Non-pigmented ciliary epithelial cell (primary cell): ENCODE measurements at places on chromosomes 2 and 18.
A peak's percentile ranks its signal among the peaks of the same experiment; 100 is the strongest.

DNA sequence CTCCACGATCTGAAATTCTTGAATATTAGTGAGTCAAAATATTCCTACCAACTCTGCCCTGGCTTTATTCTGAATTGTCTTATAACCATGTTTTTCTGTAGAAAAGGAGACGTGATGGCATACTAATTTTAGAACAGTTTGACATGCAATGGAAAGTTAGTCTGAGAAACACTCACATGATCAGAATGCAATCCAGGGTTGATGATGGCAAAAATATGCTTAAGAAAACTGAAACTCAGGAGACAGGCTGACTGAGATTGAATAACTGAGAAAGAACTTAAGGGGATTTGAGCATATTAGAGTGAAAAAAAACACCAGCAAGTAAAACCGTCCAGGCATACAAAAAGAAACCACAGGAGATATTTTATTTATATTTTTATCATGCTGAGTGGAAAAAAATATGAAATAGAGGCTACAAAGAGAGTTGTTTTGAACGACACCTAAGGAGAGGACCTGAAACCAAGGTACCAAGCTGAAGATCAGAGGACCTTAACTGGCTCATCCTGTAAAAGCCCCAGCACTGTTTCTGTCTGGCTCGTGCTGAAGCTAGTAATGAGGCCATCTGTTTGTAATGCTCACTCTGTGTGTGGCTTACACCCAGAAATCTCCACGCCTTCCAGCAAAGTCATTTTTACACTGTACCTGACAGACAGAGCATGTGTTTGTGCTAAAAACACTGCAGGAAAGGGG lies 437.2 kb upstream of the PKDCC start:
- DNase-seq: no peak

GRCh38 chr2:127410871-127411652 lies 7.2 kb upstream of the PROC start:
- DNase-seq: no peak

DNA sequence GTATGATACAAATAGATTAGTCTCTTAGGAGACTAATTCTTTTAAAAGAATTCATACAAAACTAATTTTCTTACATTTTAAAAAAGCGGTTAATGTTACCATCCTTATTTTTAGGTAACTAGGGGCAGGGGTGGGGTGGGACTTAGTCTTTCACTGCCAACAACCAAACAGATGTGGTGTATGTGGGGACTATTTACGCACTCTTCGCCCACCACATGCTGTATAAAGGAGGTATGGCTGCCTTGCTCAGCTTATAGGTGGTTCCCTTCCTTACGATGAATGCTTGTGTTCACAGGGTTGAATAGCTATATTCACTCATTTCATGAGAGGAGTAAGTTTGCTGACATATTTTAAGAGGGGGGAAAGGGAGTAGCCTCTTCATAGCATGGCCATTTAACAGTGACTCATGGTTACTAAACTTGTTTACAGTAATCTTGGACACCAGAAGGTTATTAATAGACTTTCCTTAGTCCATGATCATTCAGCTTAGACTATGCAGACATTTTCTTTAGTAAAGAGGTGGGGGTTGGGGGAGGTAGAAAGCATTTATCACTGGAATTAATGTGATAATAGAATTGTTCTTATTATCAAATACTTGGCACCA lies 61.8 kb downstream of the CAB39 start:
- no peak for DNase-seq

GRCh38 chr2:130363479-130363878 lies 7.6 kb downstream of the PTPN18 start:
- no peak for DNase-seq

DNA sequence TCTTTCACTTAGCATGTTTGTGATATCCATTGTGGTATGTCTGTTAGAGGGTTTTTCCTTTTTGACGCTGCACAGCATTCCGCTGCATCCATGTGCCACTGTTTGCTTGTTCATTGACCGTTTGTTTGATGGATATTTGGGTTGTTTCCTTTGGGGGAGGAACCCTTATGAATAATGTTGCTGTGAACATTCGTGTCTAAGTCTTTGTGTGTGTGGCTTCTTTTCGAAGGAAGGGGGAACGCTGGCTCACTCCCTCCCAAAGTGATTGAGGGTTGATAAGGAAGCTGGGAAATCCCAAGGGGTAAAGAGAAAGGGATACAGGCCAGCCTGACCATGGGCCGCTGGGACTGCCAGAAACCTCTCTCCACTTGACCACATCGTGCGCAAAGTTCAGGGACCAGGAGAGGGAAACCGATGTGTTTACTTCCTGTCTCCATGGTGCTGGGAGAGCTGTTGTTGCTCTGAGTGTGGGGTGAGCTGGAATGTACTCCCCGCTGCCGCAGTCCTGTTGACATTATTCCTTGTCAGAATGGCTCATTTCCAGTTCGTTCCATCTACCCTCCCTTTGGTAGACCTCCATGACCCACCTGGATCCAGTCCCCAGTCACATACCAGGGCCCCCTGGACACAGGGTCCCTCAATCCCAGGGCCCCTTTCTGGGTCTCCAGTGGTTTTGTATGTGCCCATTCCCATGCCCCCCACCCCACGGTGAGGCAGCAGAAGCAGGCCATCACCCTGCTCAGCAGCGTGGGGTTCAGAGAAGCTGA lies 39.6 kb downstream of the HS1BP3 start:
- DNase-seq: peak; percentile 89

DNA sequence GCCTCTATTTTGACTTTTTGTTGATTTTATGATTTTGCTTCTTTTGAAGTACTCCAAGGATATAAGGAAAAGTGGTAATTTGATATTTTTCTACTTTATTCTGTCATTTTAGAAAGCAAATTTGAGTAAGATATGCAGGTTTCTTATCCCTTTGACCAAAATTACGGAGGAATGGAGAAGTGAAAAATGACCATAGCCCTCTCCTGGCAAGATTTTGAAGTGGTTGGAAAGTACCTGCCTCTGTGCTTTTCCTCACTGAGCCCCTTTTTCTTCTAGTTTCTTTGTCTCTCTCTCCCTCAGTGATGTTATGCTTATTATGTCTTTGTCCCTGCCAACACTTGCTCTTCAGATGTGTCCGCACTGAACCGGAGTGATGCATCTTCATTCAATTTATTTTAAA lies 898.1 kb downstream of the EPHA4 start:
- DNase-seq: no peak

DNA sequence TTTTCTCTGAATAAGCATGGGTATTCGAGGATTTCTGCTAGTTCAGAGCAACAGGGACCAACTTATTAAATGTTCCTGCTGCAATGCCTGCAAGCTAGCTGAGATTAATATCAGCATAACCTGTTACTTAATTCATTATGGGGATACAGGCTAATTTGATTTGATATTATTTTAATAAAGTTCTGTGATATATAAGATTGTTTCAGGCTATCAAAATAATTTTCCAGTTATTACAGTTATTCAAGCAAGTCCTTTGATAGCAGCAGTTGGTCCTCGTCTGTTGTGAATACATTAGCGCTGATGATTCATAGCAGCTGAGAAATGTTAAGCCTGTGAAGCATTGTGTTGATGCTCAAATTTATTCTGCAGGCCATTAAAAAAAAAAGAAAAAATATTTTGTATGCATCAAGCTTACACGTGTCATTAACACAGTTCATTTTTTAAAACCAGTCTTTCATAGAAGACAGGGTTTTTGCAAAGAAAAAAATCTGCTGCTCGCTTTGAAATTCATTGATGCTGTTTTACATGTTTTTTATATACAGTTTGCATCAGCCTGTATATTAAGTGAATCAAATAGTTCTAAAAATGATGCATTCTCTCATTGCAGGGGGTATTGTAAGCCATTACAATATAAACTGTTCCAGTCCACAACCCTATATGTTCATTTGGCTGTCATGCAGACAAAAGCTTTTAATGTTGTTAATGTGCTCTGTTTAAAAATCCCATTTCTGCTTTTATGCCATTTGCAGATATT lies 482.5 kb downstream of the BCL11A start:
- DNase-seq: no peak

GRCh38 chr2:34093790-34094189 lies 494.7 kb upstream of the FAM98A start:
- no peak for DNase-seq

- DNase-seq: no peak
Observed at GRCh38 chr18:72866442-72866900, 1.3 kb downstream of the NETO1 start.

DNA sequence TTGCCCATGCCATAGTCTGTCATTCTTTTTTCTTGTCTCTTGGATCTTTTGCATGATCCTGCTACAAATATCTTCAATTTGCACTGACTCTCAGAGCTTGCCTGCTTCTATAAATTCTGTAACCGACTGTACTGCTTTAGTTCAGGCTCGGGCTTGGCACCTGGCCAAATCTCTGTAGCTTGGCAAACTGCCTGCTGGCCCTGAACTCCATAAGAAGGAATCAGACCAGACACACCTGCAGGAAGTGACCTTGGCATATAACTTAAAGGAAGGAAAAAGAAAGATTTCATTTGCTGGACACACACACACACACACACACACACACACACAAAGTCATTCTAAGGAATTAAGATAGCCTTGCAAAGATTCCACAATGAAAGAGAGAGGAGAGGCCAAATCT lies 291.2 kb upstream of the DDX18 start:
- no peak for DNase-seq

DNA sequence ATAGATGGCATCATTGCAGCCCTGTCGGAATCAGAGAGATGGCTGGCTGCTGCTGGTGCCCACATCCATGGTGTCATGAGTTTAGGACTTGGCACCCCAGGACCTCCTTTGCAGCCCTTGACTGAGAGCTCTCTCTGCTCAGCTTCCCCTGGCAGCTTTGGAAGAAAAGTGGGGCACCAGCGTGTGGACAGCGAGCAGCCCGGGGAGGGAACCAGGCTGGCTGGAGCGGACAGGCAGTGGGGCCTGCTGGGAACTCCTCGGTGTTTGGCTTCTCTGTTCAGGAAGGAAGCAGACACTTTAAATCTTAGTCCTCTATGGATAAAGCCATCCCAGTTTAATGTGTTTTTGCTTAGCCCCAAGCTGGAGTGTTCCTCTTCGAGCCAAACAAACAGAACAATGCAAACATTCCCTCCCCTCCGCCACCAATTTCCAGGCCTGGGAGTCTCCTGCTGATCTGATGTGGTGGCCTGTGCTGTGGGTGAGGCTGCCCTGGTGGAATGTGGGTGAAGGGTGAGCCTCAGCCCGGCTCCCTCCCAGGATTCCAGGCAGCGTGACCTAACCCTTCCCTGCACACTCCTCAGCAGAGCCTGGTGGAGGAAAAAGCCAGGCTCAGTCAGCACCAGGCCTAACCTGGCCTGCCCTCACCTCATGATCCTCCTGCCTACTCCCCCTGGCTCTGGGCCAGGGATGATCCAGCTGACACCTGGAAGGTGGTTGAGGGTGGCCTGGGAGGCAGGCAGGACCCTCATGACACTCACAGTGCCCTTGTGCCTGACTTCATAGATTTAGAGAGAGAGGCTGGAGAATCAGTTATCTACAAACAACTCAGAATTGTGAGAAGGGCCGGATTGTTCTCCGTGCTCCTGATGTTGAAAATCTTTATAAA lies 21.6 kb upstream of the ITGB6 start:
- no peak for DNase-seq

DNA sequence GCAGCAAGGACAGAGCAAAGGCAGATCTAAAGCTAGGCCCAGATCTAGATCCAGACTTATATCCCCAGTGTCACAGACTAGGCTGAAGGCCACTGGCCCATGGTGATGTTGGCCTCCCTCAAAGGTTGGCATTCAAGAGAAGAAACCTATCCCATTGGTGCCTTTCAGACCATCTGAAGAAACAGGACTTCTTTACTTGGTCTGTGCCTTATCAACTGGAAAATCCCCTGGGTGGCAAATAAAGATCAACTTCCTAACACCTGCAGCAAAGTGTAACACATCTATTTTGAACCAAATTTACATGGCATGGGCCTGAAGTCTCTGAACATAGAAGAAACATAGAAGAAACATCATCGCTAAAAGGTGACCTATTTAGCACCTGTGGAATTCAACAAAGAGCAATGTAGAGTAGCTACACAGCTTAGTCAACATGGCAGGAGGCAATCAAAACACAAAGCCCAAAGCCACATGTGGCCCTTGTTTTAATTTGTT lies 35.8 kb downstream of the METTL4 start:
- DNase-seq: no peak

GRCh38 chr18:35215026-35215425 lies 25.8 kb upstream of the ZNF397 start:
- DNase-seq: no peak

GRCh38 chr2:239710953-239711861 lies 310.4 kb upstream of the HDAC4 start:
- DNase-seq: no peak

GRCh38 chr2:232798187-232798586 lies 21.8 kb upstream of the KCNJ13 start:
- no peak for DNase-seq

- DNase-seq: no peak
Observed at GRCh38 chr2:5539282-5540165, 152.7 kb upstream of the SOX11 start.

GRCh38 chr2:158273791-158274190 lies 172.1 kb downstream of the UPP2 start:
- no peak for DNase-seq

GRCh38 chr2:147440734-147441133 lies 404.1 kb upstream of the ACVR2A start:
- DNase-seq: no peak

DNA sequence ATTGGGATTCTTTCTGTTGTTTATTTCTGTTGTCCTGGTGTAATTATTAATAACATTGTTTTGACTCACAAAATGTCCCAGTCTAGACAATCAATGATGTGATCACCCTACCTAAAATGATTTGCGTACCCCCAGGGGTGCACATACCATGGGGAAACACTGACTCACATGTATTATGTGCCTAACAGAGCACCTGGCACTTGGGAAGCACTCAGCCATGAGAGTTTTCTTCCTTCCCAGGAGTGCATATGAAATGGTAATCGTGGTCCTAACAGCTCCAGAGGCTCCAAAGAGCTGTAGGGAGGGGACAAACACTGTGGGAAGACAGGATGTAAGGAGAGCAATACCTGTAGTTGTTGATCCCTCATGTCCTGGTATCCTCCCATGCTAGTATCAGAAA lies 187.8 kb upstream of the ERBB4 start:
- no peak for DNase-seq

DNA sequence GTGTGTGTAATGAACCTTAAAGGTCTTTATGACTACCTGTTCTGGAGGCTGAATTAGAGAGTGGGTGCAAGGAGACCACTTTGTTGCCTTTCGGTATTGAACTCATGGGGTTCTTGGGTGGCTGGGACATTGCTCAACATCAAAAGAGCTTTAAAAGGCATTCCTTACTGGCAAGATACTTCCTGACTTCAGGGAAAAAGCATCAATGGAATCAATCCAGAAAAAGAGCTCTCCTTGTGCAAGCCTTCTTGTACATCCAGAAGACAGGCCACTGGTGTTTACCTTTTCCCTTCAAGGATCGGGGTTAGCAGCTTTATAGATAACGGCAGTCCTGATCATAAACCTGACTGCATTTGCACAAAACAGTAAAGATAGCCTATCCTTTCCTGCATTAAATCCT lies 9.5 kb downstream of the PNO1 start:
- no peak for DNase-seq

GRCh38 chr2:131127981-131128380 lies 22.8 kb downstream of the PLEKHB2 start:
- DNase-seq: no peak
